Activated CD4-positive, alpha-beta T cell treated with anti-CD3 and anti-CD28 coated beads, Interleukin-10, Interleukin-2, amounts not matched to agents 100 ng/mL and 50 ng/mL, durations not matched to agents 16 hours and 8 hours (primary cell): ENCODE measurements at places on chromosomes 2 and 18.

GRCh38 chr2:121362774-121363173 lies 77.8 kb upstream of the TFCP2L1 start:
- no peak for DNase-seq

- DNase-seq = peak; percentile 32
Measured at GRCh38 chr2:46082531-46083485, 214.4 kb upstream of the EPAS1 start.

DNA sequence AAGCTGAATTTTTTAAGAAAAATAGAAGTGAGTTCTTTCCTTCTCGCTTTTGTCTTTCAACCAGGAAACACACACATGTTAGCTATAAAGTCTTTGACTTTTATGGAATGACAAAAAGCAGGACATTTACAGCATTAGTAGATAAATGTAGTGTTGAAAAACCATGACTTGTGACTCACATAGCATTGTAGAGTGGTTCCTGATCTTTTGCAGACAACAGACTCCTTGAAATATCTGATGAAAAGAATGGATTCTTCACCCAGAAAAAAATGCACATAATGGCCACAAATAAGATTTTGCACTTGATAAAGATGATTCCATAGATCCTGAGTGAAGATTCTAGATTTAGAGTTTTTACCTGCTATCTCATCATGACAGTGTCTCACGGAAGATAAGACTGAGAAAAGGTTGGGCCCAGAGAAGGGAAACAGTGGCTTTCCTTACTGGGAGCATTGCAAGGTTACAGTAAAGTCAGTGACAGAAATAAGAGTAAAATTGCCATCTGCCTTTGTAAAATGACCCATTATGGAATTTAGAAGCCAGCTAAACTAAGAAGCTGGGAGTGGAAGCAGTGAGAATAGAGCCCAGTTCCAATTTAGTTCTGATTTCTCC lies 14.0 kb downstream of the SMARCAL1 start:
- no peak for DNase-seq

- DNase-seq = no peak
Measured at GRCh38 chr2:69143748-69144360, 130.9 kb downstream of the ANTXR1 start.
